ENCODE measurements at places on chromosomes 4 and X.
A peak's percentile ranks its signal among the peaks of the same experiment; 100 is the strongest.

DNA sequence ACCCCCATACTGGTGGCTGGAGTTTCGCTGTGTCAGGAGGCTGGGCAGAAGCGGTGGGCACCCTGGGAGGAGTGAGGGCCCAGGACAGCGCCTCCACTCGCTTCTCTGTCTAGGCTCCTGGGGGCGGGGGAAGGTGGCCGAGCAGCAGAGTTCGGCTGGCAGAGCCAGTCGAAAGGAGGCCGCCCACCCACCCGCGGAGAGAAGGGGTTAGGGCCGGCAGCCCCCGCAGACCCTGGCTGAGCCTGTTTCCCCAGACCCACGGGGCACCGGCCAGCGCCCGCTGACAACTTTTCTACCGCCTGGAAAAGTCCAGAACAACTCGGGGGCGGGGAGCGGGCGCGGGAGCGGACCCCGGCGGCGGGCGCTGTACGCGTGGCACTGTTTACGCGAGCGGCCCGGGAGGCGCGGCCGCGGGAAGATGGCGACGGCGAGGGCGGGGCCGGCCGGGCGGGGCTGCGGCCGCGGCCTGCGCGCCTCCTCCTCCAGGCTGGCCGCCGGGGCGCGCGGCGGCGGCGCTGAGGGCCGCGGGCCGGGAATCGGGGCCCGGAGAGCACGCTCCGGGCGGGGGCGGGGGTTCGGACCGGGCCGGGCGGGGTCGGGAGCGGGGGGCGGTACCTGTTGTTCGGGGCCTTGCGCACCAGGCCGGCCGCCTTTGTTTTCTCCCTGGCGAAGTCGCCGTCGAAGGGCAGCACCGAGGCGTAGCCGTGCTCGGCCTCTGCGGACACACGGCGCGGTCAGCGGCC, 628 bp downstream of the MXD4 start:
- peak; percentile 41 for DNase-seq

DNA sequence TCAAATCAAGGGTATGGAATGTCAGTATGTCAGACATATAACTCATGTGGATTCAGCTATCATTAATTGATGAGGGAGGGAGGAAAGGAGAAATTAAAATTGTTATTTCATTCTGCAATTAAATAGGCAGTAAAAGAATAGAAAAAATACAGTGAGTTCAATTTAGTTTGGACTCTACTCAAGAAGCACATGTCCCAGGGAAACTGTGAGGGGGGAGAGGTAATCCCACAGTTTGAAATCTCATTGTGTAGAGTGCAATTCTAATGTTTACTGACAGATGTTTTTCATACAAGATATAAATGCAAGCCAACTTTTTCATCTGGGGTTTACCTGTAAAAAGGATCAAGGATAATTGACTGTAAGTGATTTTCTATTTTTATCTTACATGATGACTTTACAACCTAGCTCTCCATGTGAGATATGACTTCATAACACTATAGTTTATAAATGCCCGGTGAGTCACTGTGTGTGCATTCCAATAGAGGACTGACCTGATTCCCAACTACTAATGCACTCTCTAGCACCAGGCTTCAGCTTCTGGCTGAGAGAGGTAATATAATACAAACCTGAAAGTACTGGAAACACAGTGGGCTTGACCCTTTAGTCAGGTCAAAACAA, 35.2 kb upstream of the SCD5 start:
- DNase-seq, result no peak

GRCh38 chr4:153781717-153782416, 7.0 kb downstream of the SFRP2 start:
- DNase-seq, result no peak

GRCh38 chr4:54661686-54662085, 3.9 kb downstream of the KIT start:
- DNase-seq, result no peak

GRCh38 chr4:28508636-28509035, 1648.0 kb downstream of the STIM2 start:
- DNase-seq, result no peak
